ENCODE measurements at places on chromosomes 6 and 20.

DNA sequence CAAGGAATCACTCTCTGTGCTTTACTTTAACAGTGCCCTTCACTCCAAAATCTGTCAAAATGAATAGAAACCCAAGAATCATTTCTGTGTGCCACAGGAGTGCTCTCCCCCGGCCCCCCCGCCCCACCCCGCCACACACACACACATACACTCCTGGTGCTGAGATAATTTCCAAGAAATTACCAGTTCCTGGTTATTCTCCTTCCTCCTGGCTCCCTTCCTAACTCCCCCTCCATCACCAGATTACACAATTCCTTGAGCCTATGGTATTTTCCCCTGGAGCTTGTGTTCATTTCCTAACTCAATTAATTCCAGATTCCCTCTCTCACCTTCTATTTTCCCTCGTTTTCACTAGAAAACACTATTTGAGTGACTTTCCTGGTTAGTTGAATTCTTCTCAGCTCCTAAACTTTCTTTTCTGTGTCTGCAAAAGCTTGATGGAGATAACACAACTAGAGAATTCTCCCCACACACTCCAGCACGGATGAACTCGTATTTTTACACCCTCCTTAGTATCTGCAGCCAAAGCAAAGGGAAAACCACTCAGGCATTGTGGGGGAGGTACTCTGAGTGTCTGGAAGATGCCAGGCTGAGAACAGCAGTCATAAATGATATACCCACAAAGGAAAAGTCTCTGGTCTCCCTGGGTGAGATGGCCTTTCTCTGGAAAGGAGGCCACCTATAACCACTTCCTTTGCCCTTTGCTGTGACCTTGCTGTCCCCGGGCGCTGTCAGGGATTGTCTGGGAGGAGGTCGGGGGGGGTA is 1.9 kb upstream of the SLC24A3 start:
- DNase-seq: no peak

- DNase-seq: no peak
Observed at GRCh38 chr6:116156405-116157326, 30.7 kb upstream of the COL10A1 start.

- no peak for DNase-seq
Observed at GRCh38 chr6:69370763-69371162, 426.0 kb downstream of the LMBRD1 start.

- no peak for DNase-seq
Observed at GRCh38 chr6:1820714-1821113, 211.0 kb downstream of the FOXC1 start.

DNA sequence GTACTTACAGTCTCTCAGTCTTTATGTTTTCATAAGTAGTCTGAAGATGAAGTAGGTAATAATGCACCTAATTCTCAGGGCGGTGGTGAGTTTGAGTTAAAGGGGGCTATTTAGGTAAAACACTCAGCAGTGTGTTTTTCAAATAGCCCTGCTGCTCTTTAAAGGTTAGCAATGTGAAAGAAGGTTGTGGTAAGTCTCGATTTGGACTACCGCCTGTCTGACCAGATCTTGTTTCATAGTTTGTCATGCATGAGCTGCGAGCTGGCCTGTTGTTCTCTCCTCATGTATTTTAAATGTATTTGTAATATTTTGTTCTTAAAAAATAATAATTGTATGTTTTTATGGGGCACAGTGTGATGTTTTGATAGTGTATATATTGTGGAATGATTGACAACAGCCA is 340.2 kb downstream of the DHX35 start:
- DNase-seq: no peak

DNA sequence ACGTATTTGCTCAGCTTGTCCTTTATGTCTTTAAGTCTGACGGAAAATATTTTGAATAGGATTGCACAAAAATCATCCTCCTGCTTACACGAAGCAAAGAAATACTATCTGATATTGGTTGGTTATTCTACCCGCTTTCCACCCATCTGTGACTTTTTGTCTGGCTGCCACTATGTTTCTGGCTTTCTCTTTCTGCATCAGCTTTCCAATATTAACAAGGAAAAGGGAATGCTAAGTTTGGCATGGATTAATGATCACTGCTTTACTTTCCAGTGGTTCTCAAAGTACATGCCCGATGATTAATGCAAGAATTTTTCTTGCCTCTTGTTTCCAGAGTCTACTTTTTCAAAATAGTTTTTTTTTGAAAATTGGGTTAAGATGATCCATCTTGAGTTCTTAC is 57.0 kb downstream of the RNF144B start:
- DNase-seq: no peak

- no peak for DNase-seq
Observed at GRCh38 chr6:41640426-41640825, 2.2 kb downstream of the MDFI start.

- DNase-seq: no peak
Observed at GRCh38 chr20:3686867-3687321, 5.1 kb upstream of the ADAM33 start.

All from esophagus squamous epithelium (tissue), 5 donors.